ENCODE measurements at places on chromosomes 13 and 19. TPM values are rescaled to one million over a fixed set of nuclear protein-coding genes. Genes with fewer than 3 reads are reported as not detected.

DNA sequence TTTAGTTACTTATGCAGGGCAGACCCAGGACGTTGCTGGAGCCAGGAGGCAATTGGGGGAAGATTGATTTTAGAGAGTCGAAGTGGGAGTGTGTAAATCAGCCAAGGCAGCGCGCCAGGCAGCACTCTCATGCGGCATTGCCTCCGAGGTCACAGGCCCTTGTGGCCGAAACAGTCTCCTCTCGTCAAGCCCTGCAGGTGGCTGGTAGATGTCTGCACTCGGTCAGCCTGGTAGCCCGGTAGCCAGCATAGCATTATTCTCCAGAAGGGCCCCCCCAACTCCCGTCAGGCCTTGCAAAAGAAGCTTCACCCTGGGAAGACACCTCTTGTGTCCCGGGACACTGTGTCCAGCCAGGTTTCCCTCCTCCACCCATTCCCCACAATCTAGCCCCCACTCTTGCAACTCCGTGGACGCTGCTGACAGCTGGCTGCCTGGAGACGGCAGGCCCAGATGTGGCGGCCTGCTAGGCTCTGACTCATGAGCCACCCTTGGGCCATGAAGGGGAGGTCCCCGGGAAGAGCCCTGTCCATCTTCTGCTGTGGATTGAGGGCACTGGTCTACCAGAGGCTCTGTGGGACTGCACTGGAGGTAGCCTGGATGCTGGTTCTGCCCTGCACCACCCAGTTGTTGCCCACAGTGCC, 2.6 kb upstream of the PEPD start:
- DNase-seq, result peak; percentile 81

DNA sequence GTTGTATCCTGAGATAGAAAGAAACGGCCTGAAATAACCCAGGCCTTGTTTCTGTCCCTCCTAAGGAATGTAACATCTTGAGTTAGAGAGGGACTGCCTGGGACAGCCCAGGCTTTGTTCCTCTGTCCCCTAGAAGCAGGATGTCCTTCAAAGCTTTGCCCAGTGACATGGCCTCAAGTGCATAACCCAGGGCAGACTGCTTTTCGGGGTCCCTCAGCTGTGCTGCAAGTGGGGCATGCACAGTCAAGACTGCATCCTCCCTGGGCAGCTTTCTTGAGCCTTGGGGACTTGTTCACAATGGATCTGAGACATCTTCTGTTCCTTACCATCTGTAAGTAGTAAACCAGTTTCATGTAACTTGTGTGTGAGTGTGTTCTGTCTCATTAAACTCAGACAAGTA, 7.5 kb upstream of the EPSTI1 start:
- no peak for DNase-seq

DNA sequence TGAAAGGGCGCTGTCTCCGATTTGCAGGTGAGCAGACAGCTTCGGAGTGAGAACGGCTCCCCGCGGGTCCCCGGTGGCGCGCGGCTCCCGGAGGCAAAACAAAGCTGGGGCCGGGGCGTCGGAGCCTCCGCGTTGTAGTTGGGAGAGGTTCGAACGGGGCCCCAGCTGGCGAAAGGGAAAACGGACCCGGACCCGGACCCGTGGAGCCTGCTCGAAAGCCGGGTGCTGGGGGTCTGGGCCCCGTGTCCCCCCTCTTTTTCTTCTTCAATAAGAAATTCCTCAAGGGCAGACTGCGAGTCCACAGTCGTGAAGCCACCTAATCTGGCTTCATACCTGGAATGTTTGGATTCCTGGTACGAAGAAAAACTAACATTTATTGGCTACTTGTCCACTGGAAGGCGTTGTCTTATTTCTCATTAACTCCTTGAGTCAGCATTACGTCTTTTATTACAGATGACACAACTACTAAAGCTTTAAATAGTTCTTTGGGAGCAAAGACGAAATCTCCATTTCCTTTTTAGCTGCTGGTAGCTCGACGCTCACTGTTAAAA, 632 bp upstream of the MTIF3 start:
- DNase-seq, result peak; percentile 73

DNA sequence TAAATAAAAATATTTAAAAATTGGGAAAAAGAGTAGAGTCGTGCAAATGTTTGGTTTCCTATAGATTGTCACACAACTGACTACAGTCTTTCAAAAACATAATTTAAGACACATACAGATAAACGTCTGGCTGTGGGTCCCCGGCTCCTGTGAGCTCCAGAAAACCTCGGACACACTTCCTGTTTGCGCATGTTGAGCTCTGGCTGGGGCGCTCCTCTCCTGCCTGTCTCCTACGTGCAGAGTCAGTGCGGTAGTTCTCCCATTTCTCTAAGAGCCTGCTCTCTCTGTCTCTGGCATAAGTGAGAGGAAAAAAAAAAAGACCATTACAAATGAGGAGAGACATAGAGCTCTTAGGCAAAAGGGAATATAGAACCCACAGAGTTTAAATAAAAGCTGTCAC, 128.2 kb upstream of the OBI1 start:
- no peak for DNase-seq

Gene PIK3R2
- 11.2 TPM for total RNA-seq

Gene ASPDH
- not detected for total RNA-seq

Gene ZNF610
- 2.0 TPM for total RNA-seq

All from sigmoid colon (tissue), 7 donors.